ENCODE measurements at places on chromosomes 12 and 14.

GRCh38 chr12:56995201-56995929 lies 11.0 kb downstream of the ZBTB39 start:
- DNase-seq = peak; percentile 48

DNA sequence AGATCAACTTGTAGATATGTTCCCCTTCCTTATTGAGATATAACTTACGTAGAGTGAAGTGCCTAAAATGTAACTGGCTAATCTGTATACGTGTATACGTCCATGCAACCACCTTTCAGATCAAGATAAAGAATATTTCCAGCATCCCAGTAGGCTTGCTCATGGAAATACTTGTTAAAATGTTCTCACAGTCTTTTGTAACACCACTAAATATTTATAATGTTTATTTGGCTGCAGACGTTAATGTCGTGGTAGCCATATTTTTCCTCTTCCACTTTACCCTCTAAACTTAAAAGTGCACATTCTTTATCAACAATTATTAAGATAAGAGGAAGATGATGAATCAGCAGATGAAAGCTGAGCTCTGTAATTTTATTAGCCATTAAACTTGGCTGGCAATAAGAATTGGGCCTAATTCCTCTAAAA lies 447.4 kb downstream of the AEBP2 start:
- no peak for DNase-seq

DNA sequence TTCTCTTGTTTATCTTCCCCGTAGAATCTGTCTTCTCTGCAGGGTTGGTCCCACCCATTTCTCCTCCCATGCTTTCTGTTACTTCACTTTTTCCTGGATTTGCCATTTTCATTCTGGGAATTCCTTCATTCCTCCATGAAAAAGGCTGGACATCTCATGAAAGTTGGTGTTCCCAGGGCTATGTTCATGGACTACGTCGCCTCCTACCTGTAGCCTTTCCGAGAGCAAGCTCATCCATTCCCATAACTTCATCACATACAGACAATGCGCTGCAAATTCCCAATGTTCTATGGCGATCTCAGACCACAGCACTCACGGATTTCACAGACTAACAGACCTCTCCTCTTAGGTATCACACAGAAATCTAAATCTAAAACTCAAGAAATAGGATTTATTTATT lies 217.1 kb downstream of the EXOC5 start:
- no peak for DNase-seq

- no peak for DNase-seq
Measured at GRCh38 chr12:120720987-120721801, 4.4 kb upstream of the ACADS start.

DNA sequence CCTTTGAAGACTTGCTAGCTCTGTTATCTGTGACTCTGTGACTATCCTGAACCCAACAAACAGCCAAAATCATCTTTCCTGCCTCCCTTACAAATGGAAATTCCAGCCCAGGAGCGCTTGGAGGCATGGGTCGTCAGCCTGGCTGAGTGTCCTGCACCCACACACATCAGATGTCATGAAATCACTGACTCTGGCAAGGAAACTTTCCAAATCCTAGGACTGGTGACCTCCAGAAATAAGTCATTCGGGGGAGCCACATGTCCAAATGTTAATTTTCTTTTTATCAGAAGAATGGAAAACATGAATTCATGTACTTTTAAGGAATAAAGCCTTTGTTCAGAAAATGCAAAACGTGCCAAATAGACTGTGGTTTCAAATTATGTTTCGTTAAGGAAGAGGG lies 96.3 kb upstream of the EVL start:
- no peak for DNase-seq

GRCh38 chr12:43316520-43316919 lies 235.5 kb downstream of the ADAMTS20 start:
- no peak for DNase-seq

DNA sequence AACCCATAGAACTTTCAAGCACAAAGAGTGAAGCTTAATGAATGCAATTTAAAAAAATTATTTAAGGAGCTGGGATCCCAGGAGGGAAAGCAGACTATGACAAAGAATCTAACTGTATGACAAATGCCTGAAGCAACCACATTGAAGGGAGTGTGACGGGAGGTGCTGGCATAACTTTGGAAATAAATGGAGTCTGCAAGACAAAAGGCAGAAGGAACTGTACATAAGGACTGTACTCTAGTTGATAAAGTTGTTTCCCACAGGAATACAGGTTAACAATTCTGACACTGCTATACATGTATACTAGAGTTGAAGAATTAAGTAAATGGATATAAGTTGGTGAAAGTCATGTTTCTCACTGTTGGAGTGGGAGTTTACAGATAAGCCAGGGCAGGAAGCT lies 41.2 kb upstream of the WSCD2 start:
- peak; percentile 1 for DNase-seq

DNA sequence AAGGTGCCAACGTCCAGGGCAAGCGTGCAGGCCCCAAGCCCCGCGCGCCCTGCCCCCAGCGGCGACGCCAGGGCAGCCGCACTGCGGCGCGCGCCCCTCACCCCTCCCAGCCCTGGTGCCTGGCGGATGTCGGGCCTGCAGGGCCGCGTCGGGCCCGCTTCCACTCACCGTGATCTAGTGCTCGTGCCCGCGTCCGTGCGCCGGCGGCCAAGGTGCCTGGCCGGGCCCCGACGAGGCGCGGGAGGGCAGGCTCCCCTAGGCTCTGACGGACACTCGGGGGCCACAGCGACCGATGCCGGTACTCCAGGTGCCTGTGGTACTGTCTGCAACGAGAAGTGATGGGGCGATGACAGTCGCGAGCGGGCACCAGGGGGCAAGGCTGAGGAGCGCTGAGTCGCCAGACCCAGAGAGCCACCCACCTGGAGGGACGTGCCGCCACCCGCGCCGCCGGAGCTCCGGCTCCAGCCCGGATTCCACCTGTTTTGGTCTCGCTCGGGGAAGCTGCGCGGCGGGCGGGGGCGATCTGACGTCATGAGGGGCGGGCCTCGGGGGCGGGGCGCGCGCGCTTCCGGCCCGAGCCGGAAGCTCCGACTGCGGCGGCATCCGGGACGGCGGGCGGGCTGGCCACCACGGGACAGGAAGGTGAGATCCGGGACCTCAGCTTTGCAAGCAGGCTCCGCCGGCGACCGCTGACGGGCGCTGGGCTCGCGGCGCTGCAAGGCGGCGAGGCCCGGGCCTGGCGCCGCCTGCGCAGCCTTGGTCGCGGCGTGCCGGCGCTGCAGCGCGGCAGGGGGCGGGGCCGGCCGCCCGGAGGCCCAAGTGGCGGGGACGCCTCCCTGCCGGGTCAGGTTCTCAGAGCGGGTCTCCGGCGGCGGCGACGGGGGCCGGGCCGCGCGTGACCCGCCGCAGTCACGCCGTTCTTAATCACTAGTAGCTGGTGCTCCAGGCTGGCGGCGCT lies at the start of the genes LYSET and MOAP1:
TSS of gene LYSET (plus strand) at position 927 of the 958 bp plus-strand sequence. CDS start 89 bp downstream, outside the sequence.
TSS of gene MOAP1 (minus strand) at position 507 of the 958 bp plus-strand sequence. CDS start 655 bp downstream, outside the sequence.
- peak; percentile 95 for DNase-seq

DNA sequence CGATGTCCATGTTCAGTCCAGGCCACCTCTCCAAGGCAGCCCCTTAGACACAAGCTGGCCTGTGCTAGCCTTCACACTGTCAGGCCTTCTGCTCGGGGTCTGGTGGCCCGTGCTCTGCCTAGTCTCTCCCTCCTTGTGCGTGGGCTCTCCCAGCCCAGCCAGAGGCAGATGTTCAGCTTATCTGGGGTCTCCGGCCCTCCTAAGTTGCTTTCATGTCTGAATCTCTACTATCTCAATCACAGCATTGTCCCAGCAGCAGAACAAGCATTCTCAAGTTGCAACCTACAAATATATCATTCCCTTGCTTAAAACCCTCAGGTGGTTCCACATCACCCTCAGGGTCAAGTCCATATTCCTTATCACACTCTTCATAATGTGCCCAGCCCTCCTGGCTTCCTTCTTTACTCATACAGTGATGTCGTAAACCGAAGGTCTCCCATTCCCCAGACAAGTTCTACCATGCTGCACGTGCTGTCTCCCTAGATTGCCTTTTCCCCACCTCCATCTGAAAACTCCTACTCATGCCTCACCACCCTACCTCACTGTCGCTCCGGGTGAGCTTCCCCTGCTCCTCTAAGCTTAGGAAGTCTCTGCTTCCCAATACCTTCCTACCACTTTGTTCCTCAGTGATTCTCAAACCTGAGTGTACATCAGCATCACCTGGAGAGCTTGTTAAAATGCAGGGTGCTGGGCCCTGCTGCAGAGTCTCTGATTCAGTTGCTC lies 1.5 kb downstream of the KRT73 start:
- DNase-seq = no peak

DNA sequence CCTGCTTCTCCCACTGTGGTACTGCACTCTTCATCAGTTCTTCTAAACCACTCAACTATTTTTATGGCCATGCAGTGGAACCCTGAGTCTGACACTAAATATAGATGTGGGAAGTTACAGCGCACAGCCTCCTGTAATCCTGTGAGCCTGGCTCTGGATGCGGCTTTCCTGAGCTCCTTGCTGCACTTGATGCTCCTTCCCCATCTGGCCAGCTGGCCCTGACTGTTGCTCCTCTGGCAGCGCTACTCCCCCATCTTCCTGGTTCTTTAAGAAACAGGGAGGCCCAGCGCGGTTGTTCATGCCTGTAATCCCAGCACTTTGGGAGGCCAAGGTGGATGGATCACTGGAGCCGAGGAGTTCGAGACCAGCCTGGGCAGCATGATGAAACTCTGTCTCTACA lies 24.6 kb downstream of the IQSEC3 start:
- DNase-seq = no peak

- DNase-seq = no peak
Measured at GRCh38 chr12:122126342-122126635, 47.7 kb downstream of the IL31 start.

GRCh38 chr14:44732144-44732543 lies 225.1 kb upstream of the FSCB start:
- no peak for DNase-seq

- DNase-seq = no peak
Measured at GRCh38 chr14:53743371-53743770, 213.3 kb downstream of the BMP4 start.

DNA sequence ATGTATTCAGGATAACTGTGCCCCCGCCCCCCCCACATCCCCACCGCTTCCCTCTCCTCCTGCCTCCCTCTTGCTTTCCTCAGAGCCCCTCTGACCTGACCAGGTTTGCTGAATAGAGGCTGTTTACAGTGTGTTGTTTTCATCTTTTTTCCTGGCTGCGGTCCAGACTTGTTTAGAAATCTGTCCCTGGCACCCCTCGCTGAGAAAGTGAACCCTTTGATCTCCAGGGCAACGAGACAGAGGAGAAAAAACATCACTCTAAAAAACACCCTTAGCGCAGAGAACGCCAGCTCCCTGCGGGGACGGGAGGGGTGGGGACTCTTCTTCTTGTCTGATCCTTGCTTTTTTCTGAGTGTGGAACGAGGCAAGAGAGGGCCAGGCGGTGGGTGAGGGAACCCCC lies 22.5 kb downstream of the SDS start:
- DNase-seq = no peak

- DNase-seq = no peak
Measured at GRCh38 chr12:55946553-55946952, 15.6 kb downstream of the DGKA start.

- DNase-seq = no peak
Measured at GRCh38 chr12:50923361-50924130, 28.8 kb upstream of the HIGD1C start.

DNA sequence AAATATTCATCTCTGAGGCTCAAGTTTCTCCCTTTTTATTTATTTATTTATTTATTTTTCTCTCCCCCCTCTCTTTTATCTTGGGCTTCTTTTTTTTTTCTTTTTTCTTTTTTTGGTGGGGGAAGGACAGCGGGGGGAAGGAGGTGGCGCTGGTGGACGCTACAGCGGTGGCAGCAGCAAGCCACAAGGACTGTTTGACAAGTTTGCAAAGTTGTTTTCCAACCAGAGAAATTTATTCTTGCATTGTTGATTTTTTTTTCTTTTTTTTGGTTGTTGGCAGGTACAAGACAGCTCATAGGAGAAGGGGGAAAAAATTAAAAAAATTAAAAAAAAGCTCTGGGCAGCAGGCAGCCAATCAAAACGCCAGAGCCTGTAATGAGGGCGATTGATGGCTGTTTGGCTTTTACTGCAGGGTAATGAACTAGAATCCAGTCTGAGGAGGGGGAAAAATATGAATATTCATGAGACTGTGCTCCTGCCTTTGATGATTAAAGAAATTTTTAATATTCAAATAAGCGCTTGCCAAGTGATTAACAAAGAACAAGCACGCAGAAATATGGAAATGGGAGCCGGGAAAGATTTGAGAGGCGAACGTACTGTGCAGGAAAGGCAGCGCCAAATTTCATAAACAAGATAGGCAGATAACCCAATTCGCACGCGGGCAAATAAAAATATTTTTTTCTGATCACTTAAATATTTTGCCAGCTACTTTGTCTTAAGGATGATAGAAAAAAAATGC lies 36.2 kb downstream of the BCL11B start:
- no peak for DNase-seq

DNA sequence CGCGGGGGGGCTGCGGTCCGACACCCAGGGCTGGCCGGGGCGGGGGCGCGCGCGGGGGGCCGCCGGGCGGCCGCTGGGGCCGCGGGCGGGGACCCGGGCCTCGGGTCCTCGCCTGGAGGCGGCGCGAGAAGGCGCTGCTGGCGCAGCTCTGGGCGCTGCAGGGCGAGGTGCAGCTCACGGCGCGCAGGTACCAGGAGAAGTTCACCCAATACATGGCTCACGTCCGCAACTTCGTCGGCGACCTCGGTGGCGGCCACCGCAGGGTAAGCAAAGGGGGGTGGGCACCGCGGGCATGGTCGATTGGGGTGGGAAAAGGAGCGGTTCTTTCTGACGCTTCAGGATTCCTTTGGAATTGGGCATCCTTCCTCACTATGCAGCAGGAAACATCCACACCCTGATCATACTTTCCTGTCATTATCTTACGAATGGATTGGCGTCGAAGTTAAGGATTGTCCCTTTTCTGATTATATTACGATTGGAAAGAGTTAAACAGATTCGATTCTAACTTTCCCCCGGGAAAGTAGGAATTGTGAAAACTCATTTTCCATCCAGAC lies 798 bp downstream of the PDZRN4 start:
- peak; percentile 66 for DNase-seq

- DNase-seq = no peak
Measured at GRCh38 chr14:24133735-24134134, 2.3 kb upstream of the PSME1 start.

DNA sequence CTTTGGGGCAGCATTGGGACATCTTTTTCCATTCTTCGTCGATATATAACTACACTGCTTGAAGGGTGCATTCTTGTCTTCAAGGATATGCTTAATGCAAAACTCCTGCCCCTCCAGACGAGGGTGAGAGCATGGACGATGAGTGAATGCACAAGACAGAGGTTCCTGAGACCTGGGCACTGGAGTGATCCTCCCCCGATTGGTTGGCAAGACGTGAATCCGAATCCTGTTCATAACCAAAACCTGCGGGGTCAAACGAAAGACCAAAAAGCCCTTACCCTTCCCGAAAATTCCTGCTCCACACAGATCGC lies 684 bp downstream of the KANSL2 start:
- DNase-seq = no peak

GRCh38 chr14:67636361-67636919 lies 16.7 kb downstream of the ARG2 start:
- DNase-seq = no peak

GRCh38 chr12:51593021-51593420 lies 2.0 kb downstream of the SCN8A start:
- no peak for DNase-seq

GRCh38 chr12:83067981-83068380 lies 381.3 kb downstream of the TMTC2 start:
- DNase-seq = no peak

- DNase-seq = no peak
Measured at GRCh38 chr14:70416338-70416724, 559 bp downstream of the SYNJ2BP start.

- peak; percentile 52 for DNase-seq
Measured at GRCh38 chr14:104103446-104104075, 18.1 kb downstream of the ASPG start.

Data from islet precursor cell (in vitro differentiated cells).